ENCODE measurements at places on chromosomes 5 and 9. TPM values are rescaled to one million over a fixed set of nuclear protein-coding genes. Genes with fewer than 3 reads are reported as not detected.
A peak's percentile ranks its signal among the peaks of the same experiment; 100 is the strongest.

The ESM1 gene
- total RNA-seq, result 0.38 TPM

DNA sequence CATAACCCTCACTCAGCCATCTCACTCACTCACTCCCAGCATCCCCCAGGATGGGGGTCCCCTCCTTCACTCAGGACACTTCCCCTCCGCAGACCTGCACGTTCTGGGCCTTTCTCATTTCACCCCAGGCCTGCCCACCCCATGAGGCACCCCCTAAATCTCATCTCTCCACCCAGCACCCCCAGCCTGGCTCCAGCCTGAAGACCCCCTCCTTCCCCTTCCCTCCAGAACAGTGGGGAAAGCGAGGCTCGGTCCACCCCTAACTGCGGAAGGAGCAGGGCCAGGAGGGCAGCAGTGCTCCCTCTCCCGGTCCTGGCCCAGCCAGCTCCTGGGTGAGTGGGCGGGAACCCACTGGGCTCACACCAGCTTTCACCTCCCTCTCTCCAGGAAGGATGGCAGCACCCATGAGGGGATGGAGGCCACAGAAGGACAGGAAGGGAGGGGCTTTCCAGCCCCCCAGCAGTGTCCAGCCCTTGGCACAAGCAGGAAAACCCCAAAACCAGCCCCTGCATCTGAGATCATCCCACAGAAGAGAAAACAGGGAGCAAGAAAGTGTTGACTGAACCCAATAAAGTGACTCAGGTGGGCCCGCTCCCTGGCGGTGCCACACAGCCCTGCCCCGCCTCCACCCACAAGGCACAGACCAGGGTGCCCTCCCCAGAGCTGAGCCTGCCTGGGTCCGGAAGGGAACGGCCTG lies 55.0 kb downstream of the LRSAM1 start:
- H3K4me3 ChIP-seq, result no peak overlapping the region
- no peak overlapping the region for H3K27ac ChIP-seq
- no peak for DNase-seq
- H3K4me1 ChIP-seq, result no peaks in the 10 kb centered on the region
- H3K36me3 ChIP-seq, result peaks cover 12% of the 10 kb centered on the region
- H3K27me3 ChIP-seq, result no peaks in the 10 kb centered on the region

DNA sequence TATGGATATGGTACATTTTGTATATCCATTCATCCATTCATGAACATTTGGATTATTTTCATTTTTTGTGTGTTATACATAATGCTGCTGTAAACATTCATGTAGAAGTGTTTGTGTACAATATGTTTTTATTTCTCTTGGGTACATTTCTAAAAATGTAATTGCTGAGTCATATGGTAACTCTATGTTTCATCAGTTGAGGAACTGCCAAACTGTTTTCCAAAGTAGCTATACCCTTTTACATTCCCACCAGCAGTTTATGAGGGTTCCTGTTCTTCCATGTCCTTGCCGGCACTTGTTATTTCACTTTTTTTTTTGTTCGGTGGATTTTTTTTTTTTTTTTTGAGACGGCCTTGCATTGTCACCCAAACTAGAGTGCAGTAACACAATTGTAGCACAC lies 54.0 kb upstream of the MCCC2 start:
- no peak for DNase-seq
- no peaks in the 10 kb centered on the region for H3K27me3 ChIP-seq
- H3K4me3 ChIP-seq, result no peak overlapping the region
- H3K4me1 ChIP-seq, result no peaks in the 10 kb centered on the region

GRCh38 chr5:169933616-169934015 lies 46.7 kb downstream of the INSYN2B start:
- no peaks in the 10 kb centered on the region for H3K36me3 ChIP-seq
- DNase-seq, result peak; percentile 76

GRCh38 chr5:176296-176823 lies 14.9 kb upstream of the LRRC14B start:
- no peaks in the 10 kb centered on the region for H3K4me1 ChIP-seq
- DNase-seq, result no peak
- H3K36me3 ChIP-seq, result no peaks in the 10 kb centered on the region
- H3K27me3 ChIP-seq, result no peaks in the 10 kb centered on the region

DNA sequence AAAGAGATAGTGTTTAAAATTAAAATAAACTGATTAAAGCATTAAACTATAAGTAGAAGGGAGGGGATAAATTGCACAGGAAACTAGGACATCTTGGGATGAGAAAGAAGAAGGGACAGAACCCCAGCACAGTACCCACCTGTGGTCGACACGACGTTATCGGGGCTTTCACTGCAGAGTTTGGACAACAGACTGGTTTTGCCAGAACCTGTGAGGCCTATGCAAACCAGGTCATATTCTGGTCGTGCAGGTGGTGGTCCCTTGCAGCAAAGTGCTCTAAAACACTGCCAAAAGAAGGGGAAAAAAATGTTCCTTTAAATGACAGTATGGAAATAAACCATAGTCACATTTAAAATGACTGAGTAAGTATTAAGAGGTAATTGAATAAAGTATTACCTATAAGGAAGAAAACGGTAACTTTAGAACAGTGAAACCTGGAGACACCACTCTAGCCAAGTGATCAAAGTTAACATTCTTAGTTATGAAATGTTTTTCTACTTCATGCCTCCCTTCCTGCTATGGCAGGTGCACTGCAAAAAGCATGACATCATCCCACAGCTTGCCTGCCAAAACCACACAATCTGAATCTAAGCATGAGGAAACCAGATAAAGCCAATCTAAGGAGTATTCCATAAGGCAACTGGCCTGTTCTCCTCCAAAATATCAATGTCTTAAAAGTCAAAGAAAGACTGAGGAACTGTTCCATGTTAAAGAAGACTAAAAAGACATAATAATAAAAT lies 138.6 kb downstream of the ARL15 start:
- no peaks in the 10 kb centered on the region for H3K36me3 ChIP-seq
- H3K4me1 ChIP-seq, result no peaks in the 10 kb centered on the region
- H3K27me3 ChIP-seq, result no peaks in the 10 kb centered on the region
- DNase-seq, result no peak
- no peak overlapping the region for H3K27ac ChIP-seq
